ENCODE measurements at places on chromosomes 6 and 20. TPM values are rescaled to one million over a fixed set of nuclear protein-coding genes. Genes with fewer than 3 reads are reported as not detected.
A peak's percentile ranks its signal among the peaks of the same experiment; 100 is the strongest.

- DNase-seq: no peak
Observed at GRCh38 chr6:91281901-91282300, 695.0 kb upstream of the MAP3K7 start.

DNA sequence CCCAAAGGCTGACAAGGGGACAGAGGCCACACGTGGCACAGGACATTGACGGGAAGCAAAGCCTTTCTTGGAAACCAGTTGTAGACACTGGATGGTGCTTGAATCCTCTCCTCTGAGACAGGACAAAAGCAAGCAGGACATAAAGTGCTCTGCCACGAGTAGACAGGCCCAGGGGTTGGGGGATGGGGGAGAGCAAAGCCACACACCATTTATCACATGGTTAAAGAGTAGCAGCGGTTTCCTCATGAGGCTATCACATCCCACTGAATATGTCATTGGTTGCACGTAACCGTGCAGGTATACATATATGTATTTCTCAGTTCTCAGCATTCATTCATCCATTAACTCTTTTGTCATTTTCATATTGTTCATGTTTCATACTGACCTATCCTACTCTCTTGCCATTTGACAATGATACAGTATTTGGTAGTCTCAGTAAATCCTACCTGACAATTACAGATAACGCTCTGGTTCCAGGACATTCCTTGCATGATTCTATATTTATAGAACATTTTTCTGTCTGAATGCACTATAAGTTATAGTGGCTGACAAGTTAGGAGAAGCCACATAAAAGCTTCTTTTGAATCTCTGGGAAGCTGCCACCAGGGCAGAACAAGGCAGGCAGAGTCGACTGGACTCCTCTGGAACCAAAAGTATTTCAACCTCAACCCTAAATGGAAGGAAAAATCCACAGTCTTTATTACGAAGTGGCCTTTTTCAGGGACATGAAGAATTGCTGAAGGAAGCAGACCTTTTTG, 23.5 kb downstream of the METTL24 start:
- DNase-seq: no peak

GRCh38 chr6:32796848-32797776, 19.7 kb downstream of the HLA-DOB start:
- peak; percentile 89 for DNase-seq

DNA sequence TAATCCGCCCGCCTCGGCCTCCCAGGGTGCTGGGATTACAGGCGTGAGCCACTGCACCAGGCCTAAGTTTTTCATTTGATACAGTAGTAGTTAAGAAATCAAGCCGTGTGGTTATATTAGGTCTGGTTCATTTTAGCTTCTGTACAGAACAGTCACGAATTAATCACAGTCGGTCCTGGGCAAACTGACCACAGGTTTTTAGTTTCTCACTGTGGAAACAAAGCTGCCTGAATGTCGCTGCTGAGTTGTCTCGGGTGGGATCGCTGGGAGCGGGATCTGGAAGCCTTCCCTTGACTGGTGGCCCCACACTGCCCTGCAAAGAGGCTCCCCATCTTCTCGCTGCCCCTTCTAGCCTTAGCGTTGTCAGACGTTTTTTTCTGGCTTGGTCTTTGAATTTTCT, 18.6 kb downstream of the UCKL1 start:
- DNase-seq: no peak

- peak; percentile 78 for DNase-seq
Observed at GRCh38 chr20:5316188-5317158, at the start of gene PROKR2. PROKR2 (minus strand) TSS chr20:5316954; CDS start chr20:5314369, 2,585 bp downstream.

DNA sequence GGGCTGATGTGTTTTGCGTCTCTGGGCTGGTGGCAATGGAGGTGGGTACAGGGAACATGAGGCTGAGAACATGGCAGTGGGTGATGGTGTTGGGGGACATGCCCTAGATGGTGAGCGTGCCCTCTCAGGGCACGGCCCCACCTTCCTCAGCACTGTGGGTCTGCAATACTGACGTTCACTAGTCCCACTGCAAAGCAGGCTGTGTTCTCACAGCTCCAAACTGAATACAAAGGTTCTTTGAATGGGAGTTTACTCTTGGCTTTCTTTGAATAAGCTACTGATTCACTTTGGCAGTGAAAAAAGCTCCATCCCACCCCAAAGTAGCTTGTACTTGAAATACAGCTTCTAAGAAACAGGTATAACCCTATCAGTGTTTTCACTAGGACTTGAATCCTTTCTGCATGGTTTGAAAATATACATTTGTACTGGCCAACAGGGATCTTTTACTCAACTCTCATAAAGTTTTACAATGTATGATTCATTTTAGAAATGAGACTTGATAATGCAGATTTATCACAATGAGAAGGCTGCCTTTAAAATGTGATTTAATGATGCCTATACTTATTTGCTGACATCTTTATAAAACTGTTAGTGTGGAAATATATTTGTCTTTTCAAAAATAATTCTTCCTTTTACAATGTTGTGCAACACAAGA, 400.7 kb downstream of the ZFAND3 start:
- no peak for DNase-seq

DNA sequence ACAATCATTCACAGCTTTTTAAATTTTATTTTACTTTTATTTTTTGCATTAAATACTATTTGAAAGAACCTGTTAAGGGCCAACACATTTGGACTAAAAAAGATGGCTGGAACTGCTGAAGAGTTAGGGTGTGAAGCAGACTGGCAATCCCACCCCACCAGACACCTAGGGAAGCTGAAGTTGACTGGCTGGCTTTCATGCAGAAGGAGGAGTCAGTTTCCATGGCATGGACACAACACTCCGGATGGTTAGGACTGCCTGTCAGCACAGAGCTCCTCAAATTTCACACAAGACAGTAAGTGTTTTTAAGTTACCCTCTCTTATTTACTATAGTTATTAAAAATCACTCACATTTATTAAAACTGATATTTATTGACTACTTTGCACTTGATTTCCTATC, at the start of gene ANKRD66:
ANKRD66 (plus strand) TSS at position 238 of the 400 bp plus-strand sequence. CDS start 5,016 bp downstream, outside the sequence.
- DNase-seq: no peak

DNA sequence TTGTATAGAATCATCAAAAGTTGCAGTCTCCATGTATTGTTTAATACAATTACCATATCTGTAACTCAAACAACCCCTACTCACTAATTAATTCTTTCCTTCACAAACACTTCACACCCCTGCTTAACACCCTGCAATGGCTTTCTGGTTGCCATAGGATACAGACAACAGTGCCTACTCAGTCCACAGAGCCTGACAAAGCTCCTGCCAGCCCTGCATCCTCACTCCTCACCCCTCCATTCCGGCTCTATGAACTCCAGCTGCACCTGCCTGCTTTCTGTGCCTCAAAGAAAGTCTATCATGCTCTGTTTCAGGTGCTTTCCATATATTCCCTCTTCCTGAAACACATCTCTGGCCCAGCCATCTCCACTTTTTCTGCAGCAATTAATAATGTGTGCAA, 253.4 kb downstream of the HACE1 start:
- DNase-seq: no peak

- no peak for DNase-seq
Observed at GRCh38 chr6:9121549-9121948, 686.2 kb upstream of the SLC35B3 start.

DNA sequence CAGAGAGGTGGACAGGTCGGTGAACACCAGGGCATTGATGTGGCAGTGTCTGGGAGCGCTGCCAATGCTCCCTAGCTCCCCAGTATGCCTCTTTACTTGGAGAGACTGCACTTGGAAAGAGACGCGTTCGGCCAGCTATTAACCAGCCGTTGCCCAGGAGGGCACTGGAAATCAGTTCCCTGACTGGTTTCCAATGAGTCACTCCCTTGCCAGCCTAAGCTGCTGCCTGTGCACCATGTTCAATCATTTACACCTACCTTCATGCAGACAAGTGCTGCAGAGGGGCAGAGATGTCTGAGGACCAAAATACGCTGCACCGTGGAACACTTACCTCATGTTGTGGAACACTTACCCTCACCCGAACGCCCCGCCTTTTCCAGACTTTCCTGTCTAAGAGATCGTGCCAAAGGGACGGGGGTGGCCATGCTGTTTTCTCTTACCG, 151.6 kb downstream of the SOBP start:
- no peak for DNase-seq

GRCh38 chr20:23513164-23513563, 22.2 kb downstream of the CST8 start:
- no peak for DNase-seq

- no peak for DNase-seq
Observed at GRCh38 chr6:100472674-100473073, 8.0 kb upstream of the SIM1 start.

DNA sequence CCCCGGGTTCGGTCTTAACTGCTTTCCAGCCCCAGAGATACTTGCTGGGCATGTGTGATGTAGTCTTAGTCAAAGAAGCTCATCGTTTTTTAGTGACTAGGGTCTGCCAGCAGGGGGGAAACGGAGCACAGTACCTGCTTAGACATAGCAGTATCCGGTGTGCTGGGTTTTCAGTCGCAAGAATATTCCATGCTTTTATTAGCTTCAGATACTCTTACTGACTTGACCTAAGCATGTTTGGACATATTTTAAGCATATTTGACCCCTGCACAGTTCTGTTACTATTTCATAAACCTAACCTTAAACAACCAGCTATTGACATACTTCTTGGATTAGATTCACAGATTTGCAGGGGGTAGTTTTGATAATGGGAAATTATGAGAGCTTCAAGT, 3.0 kb downstream of the E2F3 start:
- DNase-seq: peak; percentile 78

DNA sequence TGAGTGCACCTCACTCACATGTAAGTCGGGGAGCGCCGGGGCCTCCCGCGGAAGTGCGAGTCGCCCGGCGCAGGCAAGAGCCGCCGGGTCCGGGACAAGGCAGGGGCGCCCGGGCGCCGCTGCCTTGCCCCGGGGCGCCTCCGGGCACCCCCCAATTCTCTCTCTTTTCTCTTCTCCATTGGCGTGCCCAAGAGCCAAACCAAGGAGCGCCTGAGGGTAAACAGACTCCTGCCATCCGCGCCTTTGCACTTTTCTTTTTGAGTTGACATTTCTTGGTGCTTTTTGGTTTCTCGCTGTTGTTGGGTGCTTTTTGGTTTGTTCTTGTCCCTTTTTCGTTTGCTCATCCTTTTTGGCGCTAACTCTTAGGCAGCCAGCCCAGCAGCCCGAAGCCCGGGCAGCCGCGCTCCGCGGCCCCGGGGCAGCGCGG, 36.8 kb downstream of the GNAS start:
- no peak for DNase-seq

DNA sequence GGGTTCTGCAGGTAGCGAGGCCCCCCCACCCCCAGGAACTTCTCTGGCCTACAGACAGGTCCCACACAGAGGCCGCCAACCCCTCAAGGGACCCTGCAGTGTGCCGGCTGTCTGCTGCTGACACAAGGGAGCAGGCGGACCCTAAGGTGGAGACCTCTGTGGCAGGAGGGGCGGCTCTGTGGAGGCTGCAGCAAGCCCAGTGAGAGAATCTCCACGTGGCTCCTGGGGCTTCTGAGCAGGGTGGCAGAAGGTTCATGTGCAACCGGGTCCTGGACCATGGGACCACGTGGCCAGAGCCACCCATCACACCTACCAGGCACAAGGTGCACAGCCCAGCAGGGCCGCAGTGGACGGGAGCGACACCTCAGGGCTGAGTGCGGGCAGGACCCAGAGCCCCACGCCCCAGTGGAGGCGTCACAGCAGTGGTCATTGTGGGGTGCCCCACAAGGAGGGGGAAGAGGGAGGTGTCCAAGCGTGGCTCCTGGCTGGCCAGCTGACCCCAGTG, 4.3 kb downstream of the ARFRP1 start:
- peak; percentile 75 for DNase-seq

DNA sequence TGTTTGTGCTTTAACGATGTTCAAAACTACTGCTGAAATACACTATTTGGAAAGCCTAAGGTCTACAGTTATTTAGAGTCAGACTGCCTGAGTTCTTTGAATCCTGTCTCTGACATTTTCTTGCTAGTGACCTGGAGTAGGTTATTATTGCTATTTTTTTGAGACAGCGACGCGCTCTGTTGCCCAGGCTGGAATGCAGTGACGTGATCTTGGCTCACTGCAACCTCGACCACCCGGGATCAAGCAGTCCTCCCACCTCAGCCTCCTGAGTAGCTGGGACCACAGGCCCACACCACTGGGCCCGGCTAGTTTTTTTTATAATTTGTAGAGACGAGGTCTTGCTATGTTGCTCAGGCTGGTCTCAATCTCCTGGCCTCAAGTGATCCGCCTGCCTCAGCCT, 96.6 kb downstream of the TIAM2 start:
- DNase-seq: no peak

DNA sequence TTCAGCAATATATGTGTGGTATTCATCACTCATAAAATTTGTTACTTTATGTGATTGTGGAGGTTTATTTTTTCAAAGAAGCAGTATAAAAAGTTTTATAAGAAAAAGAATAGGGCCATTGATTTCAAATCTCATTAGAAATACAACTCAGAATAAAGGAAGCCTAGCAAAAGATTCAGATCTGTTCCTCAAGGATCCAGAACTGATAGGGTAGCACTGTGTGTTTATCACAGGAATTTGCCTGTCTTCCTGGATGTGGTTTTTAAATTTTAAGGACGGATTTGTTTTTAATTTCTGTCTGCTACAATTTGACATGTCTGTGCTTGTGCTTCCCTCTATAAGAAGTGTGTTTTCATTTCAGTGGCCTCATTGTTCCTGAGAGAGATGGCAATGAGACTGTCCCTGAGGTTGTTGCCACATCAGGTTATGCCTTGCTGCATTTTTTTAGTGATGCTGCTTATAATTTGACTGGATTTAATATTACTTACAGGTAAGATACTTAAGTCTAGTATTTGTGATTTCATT, 74.6 kb downstream of the ATRN start:
- no peak for DNase-seq

DNA sequence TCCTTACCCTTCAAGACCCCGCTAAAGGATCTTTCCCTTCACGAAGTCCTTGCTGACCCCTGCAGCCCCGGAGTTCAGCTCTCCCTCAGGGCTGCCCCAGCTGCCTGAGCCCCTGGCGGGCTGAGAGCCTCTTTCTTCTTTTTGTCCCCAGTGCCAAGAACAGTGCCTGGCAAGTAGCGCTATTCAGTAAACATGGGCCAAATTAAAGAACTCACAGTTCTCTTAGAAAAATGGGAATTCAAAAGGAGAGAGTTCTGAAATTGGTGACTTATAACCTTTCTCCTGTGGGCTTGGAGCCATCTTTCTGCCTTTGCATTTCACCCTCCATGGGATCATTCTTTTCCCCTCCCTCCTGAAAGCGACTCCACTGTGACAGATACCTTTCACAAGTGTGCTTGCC, 227.2 kb downstream of the TMEM242 start:
- no peak for DNase-seq

GRCh38 chr6:135008072-135008940, 46.3 kb downstream of the HBS1L start:
- no peak for DNase-seq

DNA sequence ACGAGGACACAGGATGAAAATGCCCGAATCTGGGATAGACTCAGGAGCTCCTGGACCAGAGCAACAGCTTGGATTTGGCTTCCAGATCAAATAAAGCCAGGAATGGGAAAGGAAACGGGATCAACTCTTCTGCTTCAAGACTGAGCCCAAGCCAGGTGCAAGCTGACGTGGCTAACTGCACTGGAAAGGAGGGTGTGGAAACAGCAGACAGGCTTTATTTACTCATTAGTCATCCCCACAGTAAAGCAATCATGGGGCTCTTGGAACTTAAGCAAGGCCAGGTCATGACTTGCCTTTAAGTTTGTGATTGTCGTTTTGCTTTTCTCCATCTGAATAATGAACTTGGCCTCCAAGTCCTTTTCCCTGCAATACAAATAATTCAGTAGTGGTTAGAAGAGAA, 45.2 kb downstream of the KIF16B start:
- no peak for DNase-seq

PROKR2 gene
- not detected for polyA plus RNA-seq

OPRM1 gene
- polyA plus RNA-seq: not detected

EPB41L1 gene
- polyA plus RNA-seq: 2.6 TPM

C4A gene
- 53.5 TPM for polyA plus RNA-seq

TAP1 gene
- polyA plus RNA-seq: 98.5 TPM

MAS1 gene
- not detected for polyA plus RNA-seq

MUC22 gene
- not detected for polyA plus RNA-seq

BEND6 gene
- 0.50 TPM for polyA plus RNA-seq

Measured in spleen (tissue), 13 donors.